Activated B cell treated with CpG ODN at 0.5 μM for 24 hours (primary cell): ENCODE measurements at places on chromosomes 5 and 9.

DNA sequence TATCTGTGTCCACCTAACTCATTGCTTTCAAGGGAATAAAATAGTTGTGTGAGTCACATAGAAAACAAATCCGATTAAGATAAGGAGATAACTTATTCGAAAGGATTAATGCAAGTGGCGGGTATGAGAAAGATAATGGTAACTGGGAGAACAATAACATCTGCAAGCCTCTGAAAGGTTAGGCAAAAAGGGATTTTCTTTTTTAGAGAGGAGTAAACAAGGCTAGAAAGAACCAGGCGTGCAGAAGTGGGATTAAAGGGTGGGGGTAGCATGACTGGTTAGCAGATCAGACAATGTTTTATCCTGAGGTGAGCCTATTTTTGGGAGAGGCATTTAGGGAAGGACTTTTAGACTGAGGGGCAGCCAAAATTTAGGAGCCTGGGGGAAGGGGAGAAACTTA, 34.7 kb upstream of the JMY start:
- no peaks in the 10 kb centered on the region for H3K4me1 ChIP-seq
- H3K27ac ChIP-seq: no peak overlapping the region
- H3K4me3 ChIP-seq: no peak overlapping the region
- H3K36me3 ChIP-seq: no peaks in the 10 kb centered on the region

GRCh38 chr9:94912700-94913249, 186.3 kb downstream of the AOPEP start:
- peaks cover 2% of the 10 kb centered on the region for H3K4me1 ChIP-seq
- no peaks in the 10 kb centered on the region for H3K36me3 ChIP-seq
- no peak overlapping the region for H3K27ac ChIP-seq
- no peak for DNase-seq

DNA sequence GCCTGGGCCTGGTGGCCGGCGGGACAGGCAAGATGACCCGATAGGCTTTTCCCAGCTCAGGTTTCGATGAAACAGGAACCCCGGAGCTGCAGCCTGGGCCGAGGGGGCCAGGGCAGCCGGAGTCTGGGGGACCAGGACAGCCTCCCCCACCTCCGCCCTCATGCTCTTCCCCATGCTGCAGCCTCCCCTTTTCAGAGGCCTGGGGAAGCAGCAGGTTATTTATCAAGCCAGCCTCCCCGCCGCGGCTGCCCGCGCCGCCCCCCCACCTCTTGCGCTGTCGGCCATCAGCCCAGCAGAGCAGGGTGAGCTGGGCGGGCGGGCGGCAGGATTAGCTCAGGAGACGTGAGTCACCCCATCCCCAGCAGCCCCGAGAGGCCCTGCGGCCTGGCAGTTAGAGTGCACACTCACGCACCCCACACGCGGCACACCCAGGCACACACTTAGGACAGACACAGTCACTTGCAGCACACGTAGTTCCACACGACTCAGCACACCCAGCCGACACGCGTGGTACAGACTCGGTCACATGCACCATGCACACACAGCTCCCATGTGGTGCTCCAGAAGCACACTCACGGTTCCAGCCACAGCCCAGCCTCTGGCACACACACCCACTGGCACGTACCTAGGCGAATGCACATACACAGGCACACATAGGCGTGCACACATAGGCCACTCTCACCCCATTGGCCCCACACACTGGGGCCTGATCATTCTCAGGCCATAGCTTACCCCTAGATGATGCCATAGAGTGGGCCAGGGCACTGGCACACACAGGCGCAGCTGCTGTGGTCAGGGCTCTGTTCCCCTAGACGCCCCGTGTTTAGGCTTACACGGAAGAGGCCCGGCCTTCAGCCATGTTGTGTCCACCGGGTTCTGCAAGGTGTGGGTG, 13.0 kb downstream of the CXXC5 start:
- DNase-seq: peak; percentile 69
- H3K27me3 ChIP-seq: no peaks in the 10 kb centered on the region
- peaks cover 94% of the 10 kb centered on the region for H3K4me1 ChIP-seq
- peaks cover 11% of the 10 kb centered on the region for H3K36me3 ChIP-seq
- peak overlapping the region; percentile 96 for H3K27ac ChIP-seq
- H3K4me3 ChIP-seq: peak overlapping the region; percentile 75

- no peak for DNase-seq
- H3K4me1 ChIP-seq: no peaks in the 10 kb centered on the region
- H3K4me3 ChIP-seq: no peak overlapping the region
- no peaks in the 10 kb centered on the region for H3K36me3 ChIP-seq
Measured at GRCh38 chr5:57836921-57837320, 354.3 kb upstream of the ACTBL2 start.

GRCh38 chr5:136192015-136192525, 892 bp downstream of the SMIM32 start:
- peaks cover 8% of the 10 kb centered on the region for H3K4me1 ChIP-seq
- H3K27me3 ChIP-seq: peaks cover 39% of the 10 kb centered on the region
- no peak overlapping the region for H3K4me3 ChIP-seq
- no peak overlapping the region for H3K27ac ChIP-seq
- no peak for DNase-seq
- H3K36me3 ChIP-seq: peaks cover 14% of the 10 kb centered on the region

DNA sequence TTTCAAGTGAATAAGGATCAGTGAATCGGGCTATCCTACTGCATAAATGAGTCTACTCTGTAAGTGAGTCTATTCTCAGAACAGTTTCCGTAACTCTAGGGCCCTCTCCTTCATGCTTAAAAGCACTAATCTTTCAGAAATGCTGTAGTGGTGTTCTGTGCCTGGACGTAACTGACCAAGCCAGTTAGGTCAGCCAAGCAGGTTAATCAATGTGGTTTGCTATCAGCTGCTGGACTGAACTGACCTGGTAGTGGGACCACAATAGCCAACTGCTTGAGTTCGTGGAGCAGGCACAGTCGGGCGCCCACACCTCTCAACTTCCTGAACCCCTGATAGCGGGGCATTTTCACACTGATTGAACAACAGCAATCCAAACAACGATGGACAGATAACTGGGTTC, 6.8 kb downstream of the SLC1A3 start:
- peaks cover 19% of the 10 kb centered on the region for H3K27me3 ChIP-seq
- no peak for DNase-seq
- H3K27ac ChIP-seq: no peak overlapping the region

GRCh38 chr9:89505911-89506310, 8.0 kb upstream of the SEMA4D start:
- peaks cover 77% of the 10 kb centered on the region for H3K4me1 ChIP-seq
- H3K4me3 ChIP-seq: no peak overlapping the region
- peak overlapping the region; percentile 64 for H3K27ac ChIP-seq
- H3K36me3 ChIP-seq: no peaks in the 10 kb centered on the region
- no peaks in the 10 kb centered on the region for H3K27me3 ChIP-seq

DNA sequence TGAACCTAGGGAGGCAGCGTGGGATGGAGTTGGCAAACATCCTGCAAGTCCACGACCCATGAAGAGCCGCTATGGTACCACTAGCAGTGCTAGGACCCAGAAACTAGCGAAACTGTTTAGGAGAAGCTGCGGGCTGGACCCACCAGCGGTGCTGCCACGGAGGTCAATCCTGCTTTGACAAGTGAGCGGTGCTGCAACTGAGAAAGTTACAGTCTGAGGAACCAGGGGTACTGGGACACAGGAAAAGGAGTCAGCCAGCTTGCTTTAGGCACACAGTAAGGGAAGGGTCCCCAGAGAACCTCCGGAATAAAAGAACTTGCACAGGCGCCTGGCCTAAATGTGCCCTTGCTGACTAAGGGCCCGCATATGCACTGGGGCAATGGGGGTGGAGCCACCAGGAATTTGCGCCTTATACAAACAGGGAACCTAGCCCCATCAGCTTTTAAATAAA, 23.6 kb upstream of the ANXA2R start:
- no peaks in the 10 kb centered on the region for H3K27me3 ChIP-seq
- H3K4me3 ChIP-seq: no peak overlapping the region
- H3K4me1 ChIP-seq: peaks cover 25% of the 10 kb centered on the region
- DNase-seq: no peak

DNA sequence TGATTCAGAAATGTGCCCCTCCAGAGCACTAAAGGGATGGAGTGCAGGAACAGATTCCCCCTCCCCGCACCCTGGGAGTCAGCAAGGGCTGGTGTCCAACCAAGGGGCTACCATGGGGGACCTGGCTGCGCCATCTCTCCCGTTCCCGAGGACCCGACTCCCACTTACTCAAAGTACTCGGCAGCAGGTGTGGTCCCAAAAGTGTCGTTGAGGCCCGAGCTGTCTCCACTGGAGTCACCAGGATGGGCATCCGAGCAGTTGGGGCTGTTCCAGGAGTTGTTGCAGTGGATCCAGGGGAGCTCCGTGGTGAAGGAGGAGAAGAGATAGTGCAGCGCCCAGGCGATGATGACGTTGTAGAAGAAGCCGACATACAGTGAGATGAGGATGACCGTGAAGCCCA, 12.9 kb downstream of the SLC6A3 start:
- no peaks in the 10 kb centered on the region for H3K4me1 ChIP-seq
- H3K36me3 ChIP-seq: peaks cover 3% of the 10 kb centered on the region
- H3K4me3 ChIP-seq: no peak overlapping the region
- DNase-seq: no peak
- H3K27me3 ChIP-seq: peaks cover 9% of the 10 kb centered on the region

DNA sequence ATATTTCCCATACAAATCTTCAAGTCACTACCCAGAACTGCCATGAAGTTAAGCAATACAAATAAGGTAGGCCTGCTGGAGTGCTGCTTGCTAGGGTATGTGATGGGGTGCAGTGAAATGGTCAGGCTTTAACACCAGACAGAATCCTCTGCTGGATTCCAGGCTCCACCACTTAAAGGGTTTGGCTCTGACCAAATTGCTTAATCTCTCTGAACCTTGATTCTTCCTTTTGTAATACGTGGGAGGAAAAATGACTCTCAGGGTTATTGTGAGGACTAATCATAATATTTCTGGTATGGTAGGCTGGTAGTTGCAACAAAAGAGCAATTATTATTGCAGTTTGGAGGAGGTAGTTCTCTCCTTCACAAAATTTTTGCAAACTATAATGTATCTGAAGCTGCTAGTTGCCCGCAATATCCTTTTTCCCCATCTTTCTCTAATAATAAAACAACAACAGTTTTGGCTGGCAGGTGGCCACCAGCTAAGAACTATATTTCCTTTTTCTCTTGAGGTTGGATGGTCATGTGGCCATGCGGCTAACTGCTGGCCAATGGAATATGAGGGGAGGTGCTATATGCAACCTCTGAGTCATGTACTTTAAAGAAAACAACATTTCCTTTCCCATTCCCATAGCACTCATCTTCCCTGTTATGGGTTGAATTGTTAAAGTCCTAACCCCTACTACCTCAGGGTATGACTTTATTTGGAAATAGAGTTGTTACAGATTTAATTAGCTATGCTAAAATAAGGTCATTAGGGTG, 44.1 kb downstream of the CCL28 start:
- no peaks in the 10 kb centered on the region for H3K4me1 ChIP-seq
- H3K36me3 ChIP-seq: peaks cover 6% of the 10 kb centered on the region
- H3K4me3 ChIP-seq: no peak overlapping the region
- no peak for DNase-seq
- H3K27me3 ChIP-seq: no peaks in the 10 kb centered on the region

GRCh38 chr5:80238778-80239679, 16.8 kb downstream of the SERINC5 start:
- no peak for DNase-seq
- H3K4me1 ChIP-seq: peaks cover 27% of the 10 kb centered on the region
- H3K36me3 ChIP-seq: peaks cover 18% of the 10 kb centered on the region
- no peak overlapping the region for H3K4me3 ChIP-seq
- H3K27me3 ChIP-seq: no peaks in the 10 kb centered on the region
- no peak overlapping the region for H3K27ac ChIP-seq

DNA sequence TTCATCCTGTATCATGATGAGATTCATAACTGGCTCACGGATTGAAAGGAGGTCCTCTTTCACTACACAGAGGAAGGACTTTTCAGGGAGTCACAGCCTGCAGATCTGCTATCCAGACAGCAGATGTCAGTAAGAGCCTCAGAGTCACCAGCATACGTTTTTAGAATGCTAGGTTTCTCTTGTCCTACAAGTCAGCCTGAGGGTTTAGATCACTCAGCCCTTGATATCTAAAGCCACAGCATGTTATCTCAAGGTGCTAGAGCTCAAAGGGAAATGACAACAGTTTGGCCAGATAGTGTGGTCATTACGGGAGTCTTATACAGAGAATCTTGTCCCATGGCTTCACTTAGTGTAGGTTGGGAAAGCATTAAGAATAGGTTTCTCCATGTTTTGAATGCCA, 30.9 kb upstream of the SLC46A2 start:
- H3K36me3 ChIP-seq: no peaks in the 10 kb centered on the region
- no peak overlapping the region for H3K4me3 ChIP-seq
- peaks cover 2% of the 10 kb centered on the region for H3K4me1 ChIP-seq
- H3K27me3 ChIP-seq: peaks cover 19% of the 10 kb centered on the region
- DNase-seq: no peak

- DNase-seq: no peak
- H3K36me3 ChIP-seq: peaks cover 71% of the 10 kb centered on the region
- peaks cover 28% of the 10 kb centered on the region for H3K4me1 ChIP-seq
Measured at GRCh38 chr5:134204575-134204974, 21.3 kb downstream of the PPP2CA start.

- H3K4me3 ChIP-seq: no peak overlapping the region
- no peak overlapping the region for H3K27ac ChIP-seq
- no peaks in the 10 kb centered on the region for H3K4me1 ChIP-seq
- DNase-seq: no peak
Measured at GRCh38 chr9:85142496-85142911, 473.0 kb downstream of the NTRK2 start.

- DNase-seq: no peak
- no peak overlapping the region for H3K4me3 ChIP-seq
- H3K36me3 ChIP-seq: no peaks in the 10 kb centered on the region
- H3K4me1 ChIP-seq: no peaks in the 10 kb centered on the region
- no peak overlapping the region for H3K27ac ChIP-seq
Measured at GRCh38 chr9:75408391-75408790, 320.1 kb downstream of the OSTF1 start.

DNA sequence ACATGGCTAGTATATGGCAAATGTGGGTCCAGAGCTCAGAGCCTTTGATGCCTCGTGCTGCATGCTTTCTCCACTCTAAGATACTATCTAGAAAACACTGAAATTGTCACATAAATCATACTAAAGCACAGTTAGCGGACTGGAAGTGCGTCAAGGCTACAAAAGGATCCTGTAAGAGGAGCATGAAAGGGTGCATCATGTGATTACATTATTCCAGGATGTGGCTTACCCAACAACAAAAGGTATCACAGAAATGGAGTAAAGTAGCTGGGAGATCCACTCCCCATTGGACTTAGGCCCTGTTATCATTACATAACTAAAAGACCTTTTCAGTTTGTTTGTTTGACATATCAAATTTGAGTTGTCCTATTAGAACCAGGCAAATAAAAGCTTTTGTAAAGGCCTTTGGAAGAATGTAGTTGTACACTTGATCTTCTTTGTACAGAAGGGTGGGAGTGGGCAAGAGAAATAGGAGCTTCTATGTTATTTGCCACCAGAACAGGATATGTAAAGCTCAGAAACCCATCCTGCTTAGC, 6.9 kb downstream of the SLC31A1 start:
- H3K27ac ChIP-seq: no peak overlapping the region
- no peak for DNase-seq
- H3K4me1 ChIP-seq: peaks cover 12% of the 10 kb centered on the region
- H3K36me3 ChIP-seq: no peaks in the 10 kb centered on the region

GRCh38 chr5:14779975-14780374, 91.6 kb downstream of the ANKH start:
- H3K4me3 ChIP-seq: no peak overlapping the region
- H3K27ac ChIP-seq: no peak overlapping the region
- H3K27me3 ChIP-seq: no peaks in the 10 kb centered on the region

GRCh38 chr5:129554134-129554904, 94.2 kb downstream of the ADAMTS19 start:
- no peaks in the 10 kb centered on the region for H3K36me3 ChIP-seq
- H3K27me3 ChIP-seq: no peaks in the 10 kb centered on the region
- no peak for DNase-seq
- no peak overlapping the region for H3K4me3 ChIP-seq
